Heart right ventricle (tissue), 16 donors: ENCODE measurements at places on chromosomes 3 and 15. TPM values are rescaled to one million over a fixed set of nuclear protein-coding genes. Genes with fewer than 3 reads are reported as not detected.

DNA sequence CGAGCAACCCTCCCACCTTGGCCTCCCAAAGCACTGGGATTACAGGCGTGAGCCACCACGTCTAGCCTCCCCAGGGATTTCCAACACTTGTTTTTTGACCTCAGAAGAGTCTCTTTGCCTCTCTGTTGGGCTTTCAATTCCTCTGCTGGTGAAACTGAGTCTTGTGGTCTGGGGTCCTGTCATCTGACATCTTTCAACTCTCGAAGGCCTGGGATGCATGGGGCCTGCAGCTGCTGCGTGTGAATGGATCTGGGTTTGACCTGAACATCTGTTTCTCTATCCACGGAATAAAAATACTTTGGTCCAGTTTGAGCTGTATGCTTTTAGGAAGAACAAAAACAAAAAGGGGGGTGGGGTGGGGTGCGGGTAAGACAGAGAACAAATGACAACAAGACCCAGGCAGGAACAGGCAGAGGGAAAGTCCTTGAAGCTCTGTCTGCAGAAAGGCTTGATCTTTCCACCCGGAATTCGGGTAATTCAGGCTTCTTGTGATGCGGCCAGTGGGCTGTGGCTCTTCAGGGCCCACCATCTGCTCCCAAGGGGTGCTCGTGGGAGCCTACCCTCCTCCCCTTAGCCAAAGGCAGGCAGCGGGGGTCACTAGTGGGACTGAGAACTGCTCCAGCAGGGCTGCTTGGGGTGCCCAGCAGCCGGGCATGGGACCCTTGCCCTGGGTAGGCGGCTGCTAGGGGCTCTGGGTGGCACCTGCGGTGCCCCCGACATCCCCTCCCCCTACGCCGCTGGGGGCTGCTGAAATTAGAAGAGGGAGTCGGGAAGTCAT, 71.5 kb downstream of the SLC12A8 start:
- DNase-seq: peak; percentile 46

GRCh38 chr3:89847955-89848354, 740.5 kb downstream of the EPHA3 start:
- DNase-seq: no peak

GRCh38 chr3:73296859-73297258, 235.4 kb downstream of the EBLN2 start:
- DNase-seq: no peak

- no peak for DNase-seq
Observed at GRCh38 chr15:95793231-95793630, 537.3 kb upstream of the NR2F2 start.

CKMT1A gene
- total RNA-seq: not detected

ATP6V1A gene
- total RNA-seq: 18.3 TPM
